ENCODE measurements at places on chromosomes 6 and 20. TPM values are rescaled to one million over a fixed set of nuclear protein-coding genes. Genes with fewer than 3 reads are reported as not detected.
A peak's percentile ranks its signal among the peaks of the same experiment; 100 is the strongest.

- no peaks in the 10 kb centered on the region for H3K36me3 ChIP-seq
- H3K4me3 ChIP-seq: no peak overlapping the region
- H3K27me3 ChIP-seq: no peaks in the 10 kb centered on the region
- DNase-seq: no peak
- no peak overlapping the region for H3K27ac ChIP-seq
- H3K4me1 ChIP-seq: no peaks in the 10 kb centered on the region
These were observed 71.4 kb downstream of the FOXA2 start for GRCh38 chr20:22512911-22513489.

DNA sequence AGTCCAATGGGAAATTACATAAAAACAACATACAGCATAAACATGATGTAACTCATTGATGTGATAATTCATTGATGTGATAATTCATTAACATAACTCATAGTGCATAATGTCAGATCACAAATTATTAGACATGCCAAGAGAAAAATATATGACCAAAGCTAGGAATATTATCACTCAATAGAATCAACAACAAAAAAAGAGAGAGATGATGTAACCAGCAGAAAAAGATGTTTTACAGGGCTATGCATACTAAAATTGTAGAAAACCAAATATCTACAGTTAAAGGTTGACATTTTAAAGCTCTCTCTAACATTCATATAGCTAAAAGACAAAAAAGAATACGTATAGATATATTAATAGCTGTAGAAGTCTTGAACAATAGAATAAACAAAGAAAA is 1067.2 kb upstream of the ADGRB3 start:
- no peak overlapping the region for H3K4me3 ChIP-seq
- no peak for DNase-seq
- H3K27me3 ChIP-seq: no peaks in the 10 kb centered on the region
- H3K36me3 ChIP-seq: no peaks in the 10 kb centered on the region

GRCh38 chr6:24720604-24721460 is 1.9 kb upstream of the C6orf62 start:
- H3K4me3 ChIP-seq: peak overlapping the region; percentile 89
- peaks cover 10% of the 10 kb centered on the region for H3K36me3 ChIP-seq
- DNase-seq: peak; percentile 100
- peaks cover 37% of the 10 kb centered on the region for H3K4me1 ChIP-seq

- H3K27me3 ChIP-seq: no peaks in the 10 kb centered on the region
- no peak for DNase-seq
- H3K4me3 ChIP-seq: no peak overlapping the region
- H3K36me3 ChIP-seq: no peaks in the 10 kb centered on the region
These were observed 199.0 kb upstream of the KCNG1 start for GRCh38 chr20:51221791-51222408.

DNA sequence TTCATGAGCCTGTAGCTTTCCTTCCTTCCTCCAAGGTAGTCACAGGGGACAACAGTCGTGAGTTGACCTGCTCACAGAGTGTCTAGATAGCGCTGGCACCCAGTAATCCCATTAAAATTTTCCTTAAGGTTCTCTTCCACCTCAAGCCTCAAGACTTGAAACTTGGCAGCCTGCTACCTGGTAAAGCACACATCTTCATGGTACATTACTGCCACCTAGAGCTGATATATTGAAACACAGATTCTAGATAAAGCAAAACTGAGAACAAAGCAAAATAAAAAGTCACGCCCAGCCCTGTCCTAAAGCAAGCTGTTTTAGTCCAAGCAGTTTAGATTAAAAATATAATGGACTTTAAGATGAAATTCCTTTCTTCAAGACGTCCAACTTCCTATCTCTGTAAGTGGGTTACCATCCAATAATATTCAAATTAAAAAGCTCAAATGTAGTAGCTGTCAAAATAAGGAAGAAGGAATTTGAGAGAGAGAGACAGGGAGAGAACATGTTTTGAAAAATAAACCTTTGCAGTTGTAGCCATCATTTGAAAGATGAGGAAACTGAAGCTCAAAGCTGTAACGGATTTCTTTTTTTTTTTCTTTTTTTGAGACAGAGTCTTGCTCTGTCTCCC is 50.7 kb upstream of the CD83 start:
- DNase-seq: peak; percentile 43
- no peaks in the 10 kb centered on the region for H3K27me3 ChIP-seq
- H3K4me1 ChIP-seq: no peaks in the 10 kb centered on the region
- H3K36me3 ChIP-seq: no peaks in the 10 kb centered on the region
- H3K27ac ChIP-seq: no peak overlapping the region

DNA sequence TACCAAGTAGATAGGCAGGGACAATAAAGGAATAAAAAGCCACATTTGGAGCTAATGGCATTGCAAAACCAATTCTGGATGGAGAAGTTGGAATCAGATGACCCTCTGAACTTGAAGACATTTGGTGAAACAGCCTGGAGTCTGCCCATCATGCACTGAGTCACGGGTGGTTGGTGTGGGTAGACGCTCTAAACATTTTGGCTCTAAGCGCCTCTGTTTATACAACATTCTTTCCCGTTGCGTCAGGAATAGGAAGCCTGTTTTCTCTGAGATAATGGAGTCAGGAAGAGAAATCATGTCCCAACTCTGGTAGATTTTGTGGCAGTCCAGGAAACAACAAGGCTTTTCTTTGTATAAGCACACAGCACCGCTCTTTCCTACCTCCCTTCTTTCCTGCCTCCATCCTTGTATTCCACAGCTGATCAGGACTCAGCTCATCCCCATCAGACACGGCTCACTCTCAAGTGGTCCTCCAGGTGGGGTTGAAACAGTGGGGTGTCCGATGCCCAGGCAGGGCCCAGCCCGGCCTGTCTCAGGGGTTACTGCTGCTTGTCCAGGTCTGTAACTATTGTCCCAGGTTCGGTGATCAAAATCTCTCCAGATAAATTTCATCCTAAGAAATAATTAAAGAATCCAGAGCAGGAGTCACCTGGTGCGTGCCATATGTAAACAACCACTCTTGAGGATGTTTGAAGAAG is 12.1 kb upstream of the RAMACL start:
- no peak overlapping the region for H3K27ac ChIP-seq
- no peak overlapping the region for H3K4me3 ChIP-seq
- no peak for DNase-seq

DNA sequence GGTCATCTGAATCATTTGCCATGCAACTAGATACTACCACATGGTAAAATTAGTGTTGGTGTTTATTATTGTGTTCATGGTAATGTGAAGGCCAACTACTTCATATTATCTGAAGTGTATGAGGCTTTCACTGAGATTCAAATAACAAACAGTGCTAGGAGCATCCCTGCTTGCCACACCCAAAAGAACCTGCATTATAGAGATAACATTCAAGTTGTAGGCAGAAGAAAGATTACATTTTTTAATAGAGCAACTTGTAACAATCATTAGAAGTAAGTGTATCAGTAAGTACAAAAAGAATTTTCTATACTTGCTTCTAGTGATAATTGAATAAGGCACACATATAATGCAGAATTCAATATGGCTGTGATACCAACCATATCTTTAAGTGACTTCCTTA is 49.8 kb downstream of the BCKDHB start:
- no peak overlapping the region for H3K4me3 ChIP-seq
- H3K4me1 ChIP-seq: no peaks in the 10 kb centered on the region
- no peaks in the 10 kb centered on the region for H3K36me3 ChIP-seq
- no peak overlapping the region for H3K27ac ChIP-seq

DNA sequence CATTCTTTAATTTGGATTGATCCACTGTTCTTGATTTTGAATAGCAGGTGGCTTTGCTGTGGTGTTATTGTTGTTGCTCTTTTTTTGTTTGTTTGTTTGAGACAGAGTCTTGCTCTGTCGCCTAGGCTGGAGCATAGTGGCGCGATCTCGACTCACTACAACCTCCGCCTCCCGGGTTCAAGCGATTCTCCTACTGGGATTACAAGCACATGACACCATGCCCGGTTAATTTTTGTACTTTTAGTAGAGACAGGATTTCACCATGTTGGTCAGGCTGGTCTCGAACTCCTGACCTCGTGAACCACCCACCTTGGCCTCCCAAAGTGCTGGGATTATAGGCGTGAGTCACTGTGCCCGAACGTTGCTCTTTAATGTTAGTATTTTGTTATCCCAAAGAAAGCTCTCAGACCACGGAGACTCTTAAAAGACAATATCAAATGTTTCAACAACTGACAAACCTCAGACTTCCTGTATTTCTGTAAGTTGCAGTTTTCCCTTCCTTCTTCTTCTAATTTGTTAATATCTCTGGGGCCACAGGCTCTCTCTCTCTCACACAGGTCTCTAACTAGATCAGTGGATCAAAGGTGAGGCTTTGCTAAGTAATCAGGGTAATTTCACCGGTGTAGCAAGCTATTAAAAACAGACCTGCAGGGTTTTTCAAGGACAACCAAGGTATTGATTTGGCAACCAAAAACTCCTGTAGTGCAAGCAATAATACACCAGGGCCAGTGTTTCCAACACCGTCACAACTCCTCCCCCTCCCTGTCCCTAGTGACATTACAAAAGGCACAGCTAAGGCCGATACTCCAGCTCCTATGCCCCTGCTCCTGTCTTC is 48.8 kb upstream of the ZNF217 start:
- no peaks in the 10 kb centered on the region for H3K36me3 ChIP-seq
- H3K27me3 ChIP-seq: no peaks in the 10 kb centered on the region
- peak overlapping the region; percentile 73 for H3K27ac ChIP-seq

DNA sequence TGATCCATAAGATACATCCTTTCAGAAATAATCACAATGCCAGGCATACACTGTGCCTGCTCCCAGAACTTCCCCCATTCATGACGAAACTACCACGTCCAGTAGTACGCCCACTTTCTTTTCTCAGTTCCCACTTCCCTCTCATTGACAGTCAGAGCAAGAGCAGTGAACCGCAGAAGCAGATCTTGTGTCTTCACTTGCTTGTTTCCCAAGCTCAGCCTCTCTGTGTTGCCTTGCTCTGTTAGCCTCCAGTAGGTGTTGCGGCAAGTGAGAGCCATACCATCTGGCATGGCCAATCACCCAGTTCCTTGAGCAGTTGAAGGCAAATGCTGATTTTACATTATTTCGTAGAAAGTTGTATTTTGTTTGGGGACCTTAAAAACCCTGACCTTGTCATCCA is 11.7 kb downstream of the UST start:
- no peaks in the 10 kb centered on the region for H3K27me3 ChIP-seq
- peaks cover 34% of the 10 kb centered on the region for H3K4me1 ChIP-seq

The SDHAF4 gene
- 10.9 TPM for total RNA-seq

The WFDC12 gene
- not detected for total RNA-seq
